ENCODE measurements at places on chromosomes 3 and 15.

DNA sequence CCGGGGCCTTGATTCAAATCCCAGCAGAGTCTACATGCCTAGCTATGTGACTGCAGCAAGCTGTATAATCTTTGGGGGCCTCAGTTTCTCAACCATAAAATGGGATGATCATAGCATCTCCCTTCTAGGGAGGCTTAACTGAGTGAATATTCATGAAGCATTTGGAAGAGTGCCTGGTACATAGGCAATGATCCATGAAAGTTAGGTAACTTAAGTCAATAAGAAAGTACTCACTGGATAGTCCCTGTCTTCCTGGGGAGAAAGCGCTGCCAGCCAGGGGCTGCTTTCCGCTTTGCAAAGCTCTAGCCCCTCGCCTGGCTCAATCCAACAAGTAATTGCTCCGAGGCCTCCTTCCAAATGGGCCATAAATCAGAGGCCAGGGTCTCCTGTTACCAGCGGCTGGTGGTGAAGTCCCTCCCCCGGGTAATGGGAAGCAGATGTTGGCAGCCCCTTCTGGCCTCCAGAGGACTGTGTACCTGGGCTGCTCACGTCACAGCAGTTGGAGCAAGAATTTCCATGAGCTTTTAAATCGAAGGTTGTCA, 521.9 kb upstream of the PROK2 start:
- DNase-seq = no peak

GRCh38 chr3:179189759-179190158, 41.6 kb downstream of the PIK3CA start:
- no peak for DNase-seq

GRCh38 chr15:92146511-92147150, 247.1 kb upstream of the ST8SIA2 start:
- no peak for DNase-seq

DNA sequence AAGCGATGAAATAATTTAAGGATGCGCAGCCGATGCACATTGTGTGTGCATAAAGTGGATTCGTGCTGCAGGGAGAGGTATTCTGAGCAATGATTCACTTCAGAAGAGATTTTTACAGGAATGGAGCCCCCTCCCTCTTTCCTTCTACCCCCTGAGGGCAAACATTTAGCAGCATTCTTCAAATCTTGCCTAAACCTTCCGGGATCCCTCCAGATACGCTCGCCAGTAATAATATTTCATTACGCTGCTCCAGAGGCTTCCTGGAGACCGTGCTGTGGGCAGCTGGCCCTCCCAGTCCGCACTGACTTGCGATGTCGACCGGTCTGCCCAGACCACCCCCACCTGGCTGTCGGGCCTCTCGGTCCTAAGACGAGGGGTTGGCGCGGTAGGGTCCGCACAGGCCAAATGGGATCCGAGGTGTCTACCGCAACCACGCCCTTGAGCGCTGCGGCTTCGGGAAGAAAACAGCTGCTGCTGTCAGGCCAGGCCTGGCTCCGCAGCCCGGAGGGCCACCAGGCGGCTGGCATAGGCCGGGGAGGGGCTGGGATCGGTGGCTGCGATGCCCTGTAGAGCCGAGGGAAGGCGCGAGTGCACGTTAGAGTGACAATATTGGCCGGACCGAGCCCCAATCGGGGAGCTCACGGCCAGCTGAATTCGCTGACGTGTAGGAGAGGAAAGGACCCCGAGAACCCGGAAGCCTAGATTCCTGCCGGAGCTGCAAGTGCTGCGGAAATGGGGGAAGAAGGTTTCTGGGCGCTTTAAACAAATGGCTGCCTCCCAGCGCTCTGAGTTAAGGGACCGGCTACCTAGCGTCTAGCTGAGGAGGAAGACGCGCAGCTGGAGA, 14.3 kb downstream of the ZIC4 start:
- DNase-seq = no peak

GRCh38 chr15:90934949-90935751, at the start of gene UNC45A:
Gene UNC45A (plus strand): TSS chr15:90935285. CDS start chr15:90935325, 40 bp downstream.
- DNase-seq = peak; percentile 91

DNA sequence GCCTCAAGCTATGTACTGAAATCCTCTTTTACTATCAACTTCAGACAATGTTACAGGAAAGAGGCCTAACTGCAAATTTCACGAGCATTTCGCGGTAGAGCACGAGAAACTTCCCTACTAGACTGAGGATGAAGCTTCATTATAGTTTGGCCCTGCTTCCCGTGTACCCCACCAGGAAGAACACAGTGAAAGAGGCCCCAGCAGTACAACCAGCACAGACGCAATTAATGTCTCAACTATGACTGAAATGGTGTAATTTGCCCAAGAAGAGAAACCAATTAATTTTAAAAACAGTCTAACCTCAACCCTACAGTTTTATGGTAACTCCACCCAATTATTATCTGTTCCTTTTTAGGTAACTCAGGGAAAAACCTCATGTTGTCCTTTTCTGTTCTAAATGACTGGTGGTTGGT, 12.1 kb downstream of the CHSY1 start:
- no peak for DNase-seq

DNA sequence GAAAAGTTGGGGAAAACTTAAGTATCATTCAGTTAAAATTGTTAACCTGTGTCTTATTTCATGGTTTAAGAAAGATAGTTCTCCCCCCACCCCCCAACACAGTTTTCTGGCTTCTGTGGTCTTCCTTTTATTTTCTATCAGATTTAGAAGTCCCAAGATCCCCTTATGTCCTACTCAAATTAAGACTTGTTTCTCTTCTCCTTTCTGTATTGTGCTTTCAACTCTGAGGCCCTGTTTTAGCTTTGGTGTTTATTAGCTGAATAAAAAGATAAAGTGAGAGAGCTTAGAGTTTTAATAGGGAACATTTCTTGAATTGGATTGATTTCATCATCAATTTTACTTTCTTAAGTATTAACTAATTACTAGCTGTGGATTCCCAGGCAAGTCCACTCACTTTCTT, 62.6 kb downstream of the AKAP13 start:
- DNase-seq = no peak

DNA sequence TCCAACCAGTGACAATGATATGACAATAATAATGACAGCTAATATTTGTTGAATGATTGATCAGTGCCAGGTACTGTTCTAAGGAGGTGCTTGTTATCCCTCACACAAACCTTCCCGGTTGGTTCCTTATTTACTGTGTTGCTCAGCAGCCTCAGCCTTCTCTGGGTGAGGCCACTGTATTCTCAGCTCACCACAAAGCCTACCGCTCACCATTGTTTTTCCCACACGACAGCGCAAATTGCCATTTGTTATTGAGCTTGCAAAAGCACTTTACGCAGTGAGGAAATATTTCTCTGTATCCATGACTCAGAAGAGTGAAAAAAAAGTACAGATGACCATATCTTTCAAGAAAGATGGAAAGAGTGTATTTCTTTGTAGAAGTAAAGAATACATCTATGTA, 49.5 kb upstream of the PDZRN3 start:
- no peak for DNase-seq

GRCh38 chr15:89829616-89830440, 15.2 kb upstream of the ANPEP start:
- no peak for DNase-seq

GRCh38 chr3:94647131-94647530, 584.3 kb downstream of the NSUN3 start:
- DNase-seq = no peak

- no peak for DNase-seq
These were observed 45.8 kb upstream of the ARRDC4 start for GRCh38 chr15:97914711-97915110.

GRCh38 chr3:128236657-128237056, 83.4 kb downstream of the EEFSEC start:
- DNase-seq = no peak

- DNase-seq = no peak
These were observed 8.8 kb downstream of the GPR87 start for GRCh38 chr3:151307583-151308488.

- DNase-seq = no peak
These were observed 6.1 kb upstream of the IMPDH2 start for GRCh38 chr3:49035281-49035680.

DNA sequence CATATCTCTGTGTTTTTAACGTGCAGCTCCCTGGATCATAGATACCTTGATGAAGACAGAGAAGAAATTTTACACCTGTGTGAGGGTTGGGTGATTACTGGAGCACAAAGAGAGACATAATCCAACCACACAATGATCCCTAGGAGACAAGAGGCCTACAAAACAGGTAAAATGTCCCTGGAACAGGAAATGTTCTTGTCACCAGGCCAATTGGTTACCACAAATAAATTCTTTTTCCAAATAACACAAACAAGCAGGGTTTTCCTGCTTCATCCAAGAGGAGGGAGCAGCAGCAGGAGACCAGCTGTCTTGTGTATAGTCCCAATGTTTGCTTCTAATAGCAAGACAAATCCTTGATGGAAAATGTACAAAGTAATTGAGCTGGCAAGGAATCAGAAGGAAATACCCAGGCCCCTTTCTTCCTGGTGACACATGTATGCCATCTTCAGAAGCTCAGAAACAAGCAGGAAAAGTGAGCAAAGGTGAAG, 1.4 kb downstream of the MGLL start:
- DNase-seq = no peak

- DNase-seq = no peak
These were observed 322.5 kb upstream of the EPHA6 start for GRCh38 chr3:96491868-96492267.

DNA sequence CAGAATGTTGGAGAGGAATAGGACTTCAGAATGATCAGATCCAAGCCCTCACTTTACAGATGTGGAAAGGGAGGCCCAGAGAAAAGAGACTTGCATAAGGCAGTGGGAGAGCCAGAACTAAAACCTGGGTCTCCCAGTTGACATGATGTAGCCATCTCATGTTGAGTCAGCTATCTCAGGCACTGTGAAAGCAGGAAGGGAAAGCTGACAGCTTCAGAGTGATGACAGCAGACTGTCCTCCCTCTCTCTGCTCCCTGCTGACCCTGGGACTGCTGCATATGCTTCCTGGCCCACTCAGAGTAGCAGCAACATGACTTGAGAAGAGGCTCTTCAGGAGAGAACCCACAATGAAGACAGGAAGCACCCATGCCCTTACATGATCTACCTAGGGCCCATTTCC, 14.7 kb downstream of the FHIT start:
- no peak for DNase-seq

GRCh38 chr3:9884555-9885165, 4.6 kb upstream of the CIDEC start:
- DNase-seq = no peak

- no peak for DNase-seq
These were observed 83.9 kb upstream of the STT3B start for GRCh38 chr3:31448882-31449243.

DNA sequence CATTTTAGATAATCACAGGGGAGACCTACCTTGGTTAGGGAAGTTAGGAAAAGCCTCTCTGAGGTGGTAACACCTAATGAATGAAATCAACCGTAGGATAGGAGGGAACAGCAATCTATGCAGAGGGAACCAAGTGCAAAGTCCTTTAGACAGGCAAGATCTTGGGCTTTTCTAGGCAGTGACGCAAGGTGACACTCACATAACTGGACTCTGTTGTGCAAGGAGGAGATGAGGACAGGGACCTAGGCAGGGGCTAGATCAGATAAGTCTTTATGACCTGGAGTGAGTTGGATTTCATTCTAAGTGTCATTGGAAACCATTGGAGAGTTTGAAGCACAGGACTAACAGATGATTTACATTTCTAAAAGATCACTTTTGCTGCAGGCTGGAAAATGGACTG, 4.6 kb upstream of the LMOD3 start:
- DNase-seq = no peak

DNA sequence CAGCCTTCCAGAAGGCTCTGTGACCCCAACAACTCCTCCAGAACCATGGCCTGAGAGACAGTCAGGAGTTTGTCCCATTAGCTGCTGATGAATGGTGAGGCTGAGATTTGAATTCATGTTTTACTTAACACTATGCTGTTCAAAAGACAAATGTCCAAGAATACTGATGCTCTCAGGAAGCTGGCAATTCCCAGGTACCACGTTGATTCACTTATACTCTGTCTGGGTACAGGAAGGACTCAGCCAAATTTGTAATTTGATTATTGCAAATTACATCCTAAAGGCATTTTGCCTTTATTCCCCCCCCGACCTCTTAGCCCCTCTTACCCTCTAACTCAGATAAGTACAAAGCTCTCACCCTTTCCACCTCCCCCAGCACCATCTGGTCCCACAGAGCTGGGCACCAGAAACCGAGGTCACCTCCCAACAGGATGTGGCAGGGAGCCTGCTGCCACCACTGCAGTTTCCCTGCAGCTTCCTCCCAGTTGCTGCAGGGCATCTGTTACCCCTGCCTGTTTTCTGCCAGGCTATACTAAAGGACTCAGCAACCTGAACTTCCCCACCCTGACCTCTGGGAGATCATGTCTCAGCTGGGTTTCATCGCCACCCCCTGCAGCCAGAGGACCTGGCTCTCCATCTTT, 33.6 kb downstream of the EAF1 start:
- DNase-seq = no peak

DNA sequence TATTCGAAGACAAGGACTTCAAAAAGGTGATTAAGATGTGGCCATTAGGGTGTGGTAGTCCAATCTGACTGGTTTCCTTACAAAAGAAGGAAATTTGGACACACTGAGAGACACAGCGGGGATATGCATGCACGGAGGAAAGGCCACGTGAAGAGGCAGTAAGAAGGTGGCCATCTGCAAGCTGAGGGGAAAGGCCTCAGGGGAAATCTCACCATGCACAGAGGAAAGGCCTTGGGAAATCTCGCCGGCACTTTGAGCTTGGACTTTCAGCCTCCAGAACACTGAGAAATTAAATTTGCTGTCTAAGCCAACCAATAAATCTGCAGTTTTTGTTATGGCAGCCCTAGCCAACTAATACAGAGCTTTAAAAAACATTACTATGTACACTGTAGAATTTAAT, 78.8 kb downstream of the DLG1 start:
- DNase-seq = no peak

DNA sequence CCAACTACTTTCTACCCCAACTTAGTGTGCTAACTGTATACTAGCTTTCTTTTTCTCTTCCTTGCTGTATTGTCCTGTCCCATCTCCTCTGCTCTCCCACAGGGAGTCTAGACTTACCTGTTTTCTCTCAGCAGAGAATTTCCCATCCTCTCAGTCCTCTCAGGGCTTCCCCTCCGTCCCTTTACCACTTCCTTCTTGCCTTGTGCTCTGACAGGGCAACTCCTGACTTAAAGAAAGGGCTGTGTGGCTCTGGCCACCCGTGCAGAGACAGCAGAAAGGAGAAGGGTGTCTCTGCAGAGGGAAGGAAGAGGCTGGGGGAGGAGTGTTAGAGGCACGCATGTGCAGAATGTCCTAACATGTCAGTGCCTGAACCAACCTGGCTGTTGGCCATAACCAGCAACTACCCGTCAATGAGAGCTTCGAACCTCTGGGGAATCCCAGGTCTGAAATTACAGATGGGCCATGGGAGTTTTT, at the start of gene GCSAM:
TSS of gene GCSAM (minus strand) at position 274 of the 474 bp plus-strand sequence. CDS start at position 146, 128 bp downstream.
- no peak for DNase-seq

GRCh38 chr3:50340448-50341329, at the start of gene RASSF1:
Gene RASSF1 (minus strand): TSS chr3:50340836. CDS start chr3:50340805, 31 bp downstream.
- peak; percentile 38 for DNase-seq

DNA sequence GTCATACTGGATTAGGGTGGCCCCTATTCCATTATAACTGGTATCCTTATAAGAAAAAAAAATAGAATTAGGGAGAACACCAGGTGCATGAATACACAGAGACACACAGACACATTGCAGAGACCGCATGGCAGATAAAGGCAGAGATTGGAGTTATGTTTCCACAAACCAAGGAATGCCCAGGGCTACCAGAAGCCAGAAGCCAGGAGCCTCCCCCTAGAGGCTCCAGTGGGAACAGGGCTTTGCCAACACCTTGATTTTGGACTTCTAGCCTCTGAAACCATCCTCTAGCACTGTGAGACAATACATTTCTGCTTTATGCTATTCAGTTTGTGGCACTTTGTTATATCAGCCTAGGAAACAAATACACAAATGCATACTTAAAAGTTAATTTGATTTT, 10.4 kb downstream of the GOLM2 start:
- no peak for DNase-seq
